ENCODE measurements at places on chromosomes 2 and 18.

DNA sequence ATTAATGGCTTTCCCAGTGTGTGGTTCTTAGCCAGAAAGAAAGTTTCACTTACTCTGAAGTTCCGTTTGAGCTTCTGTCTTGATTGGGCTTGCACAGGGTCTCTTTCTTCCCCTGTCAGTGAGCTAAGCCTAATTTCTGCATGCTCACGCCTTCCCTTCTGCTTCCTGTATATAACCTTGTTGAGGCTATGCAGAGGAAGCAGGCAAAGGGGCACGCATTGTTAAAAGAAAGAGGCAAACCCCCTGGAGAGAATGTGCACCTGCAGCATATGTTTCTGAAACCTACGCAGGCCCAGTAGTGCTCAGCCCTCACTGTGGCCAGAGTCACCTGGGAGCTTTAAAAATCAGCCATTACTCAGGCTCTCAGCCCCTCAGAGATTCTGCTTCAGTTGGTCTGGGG, 14.5 kb upstream of the PLA2R1 start:
- DNase-seq, result no peak

DNA sequence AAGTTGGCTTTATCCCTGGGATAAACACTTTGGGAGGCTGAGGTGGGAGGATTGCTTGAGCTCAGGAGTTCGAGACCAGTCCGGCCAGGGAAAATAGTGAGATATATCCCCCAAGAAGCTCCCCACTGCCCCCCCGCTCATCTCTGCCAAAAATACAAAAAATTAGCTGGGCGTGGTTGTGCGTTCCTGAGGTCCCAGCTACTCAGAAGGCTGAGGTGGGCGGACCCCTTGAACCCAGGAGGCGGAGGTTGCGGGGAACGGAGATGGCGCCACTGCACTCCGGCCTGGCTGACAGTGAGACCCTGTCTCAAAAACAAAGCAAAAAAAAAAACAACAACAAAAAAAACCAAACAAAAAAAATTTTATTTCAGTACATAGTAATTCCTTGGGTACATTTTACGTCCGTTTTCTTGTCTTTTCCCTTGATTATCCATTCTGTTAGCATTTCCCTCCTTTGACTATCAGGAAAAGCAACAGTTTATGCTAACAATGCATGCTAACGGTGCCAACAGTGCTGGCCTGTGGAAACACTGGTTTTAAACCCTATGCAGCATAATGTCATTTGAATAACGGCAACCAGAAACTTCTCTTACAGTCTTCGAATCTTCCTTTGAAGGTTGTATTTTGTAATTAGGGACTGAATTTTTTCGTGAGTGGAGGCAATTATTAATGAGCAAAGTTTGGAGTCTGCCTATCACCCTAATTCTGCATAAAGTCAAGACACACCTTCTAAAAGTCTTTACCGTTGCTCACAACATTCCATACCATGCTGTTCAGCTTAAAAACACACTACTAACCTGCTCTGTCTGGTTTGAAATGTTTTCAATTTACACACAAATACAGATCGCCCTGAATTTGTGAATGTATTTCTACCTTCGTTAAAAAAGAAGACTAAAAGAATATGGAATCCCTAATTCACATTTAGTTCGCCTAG, 721 bp upstream of the MIB1 start:
- no peak for DNase-seq

- DNase-seq, result no peak
Measured at GRCh38 chr2:164044622-164045021, 308.8 kb upstream of the FIGN start.

DNA sequence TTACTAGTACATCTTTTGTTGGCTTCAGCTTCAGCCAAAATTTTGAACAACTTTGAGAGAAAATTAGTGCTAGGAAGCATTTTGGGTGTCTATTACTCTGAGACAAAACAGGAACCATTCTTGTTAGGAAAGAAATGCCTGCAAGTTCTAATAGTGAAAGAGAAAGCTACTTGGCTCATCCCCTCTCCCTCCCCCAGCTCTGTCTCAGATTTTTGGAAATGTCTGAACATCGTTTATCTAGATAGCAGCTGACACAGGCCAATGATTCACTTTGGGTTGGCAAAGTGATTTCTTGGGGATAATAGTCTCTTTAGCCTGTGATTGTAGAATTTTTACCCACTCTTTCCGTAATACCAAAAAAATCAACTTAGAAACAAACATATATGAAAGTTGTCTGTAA, 42.3 kb upstream of the PTPRM start:
- no peak for DNase-seq

GRCh38 chr2:227411320-227411989, 23.7 kb upstream of the SCYGR1 start:
- peak; percentile 60 for DNase-seq

All from activated T-cell treated with anti-CD3 and anti-CD28 coated beads, Interleukin-2, amount 50 U/mL, for 24 hours (primary cell).